Keratinocyte (primary cell): ENCODE measurements at places on chromosomes 5 and 9.

DNA sequence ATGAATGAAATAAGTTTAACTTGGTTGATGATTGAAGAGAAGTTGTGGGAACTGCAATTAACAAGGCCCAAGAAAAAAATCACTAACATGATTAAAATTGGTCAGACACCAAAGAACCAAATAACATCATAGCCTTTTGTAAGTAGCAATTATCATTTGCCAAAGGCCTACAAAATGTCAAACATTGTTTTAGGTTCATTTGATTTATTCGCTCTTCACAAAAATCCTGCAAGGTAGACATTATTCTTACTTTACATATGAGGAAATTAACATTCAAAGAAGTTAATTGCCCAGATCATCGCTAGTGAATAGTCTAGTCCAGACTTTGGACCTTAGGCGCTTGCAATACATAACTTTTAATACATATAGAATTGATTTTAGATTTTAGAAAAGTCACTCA lies 2.6 kb downstream of the POLK start:
- no peak overlapping the region for H3K4me3 ChIP-seq
- no peak overlapping the region for H3K27ac ChIP-seq
- peaks cover 18% of the 10 kb centered on the region for H3K4me1 ChIP-seq
- H3K36me3 ChIP-seq: no peaks in the 10 kb centered on the region
- no peaks in the 10 kb centered on the region for H3K27me3 ChIP-seq

- H3K36me3 ChIP-seq: no peaks in the 10 kb centered on the region
- H3K27ac ChIP-seq: no peak overlapping the region
- H3K27me3 ChIP-seq: no peaks in the 10 kb centered on the region
- no peak for DNase-seq
- H3K4me3 ChIP-seq: no peak overlapping the region
- peaks cover 7% of the 10 kb centered on the region for H3K4me1 ChIP-seq
Observed at GRCh38 chr9:13358128-13358527, 78.6 kb upstream of the MPDZ start.

DNA sequence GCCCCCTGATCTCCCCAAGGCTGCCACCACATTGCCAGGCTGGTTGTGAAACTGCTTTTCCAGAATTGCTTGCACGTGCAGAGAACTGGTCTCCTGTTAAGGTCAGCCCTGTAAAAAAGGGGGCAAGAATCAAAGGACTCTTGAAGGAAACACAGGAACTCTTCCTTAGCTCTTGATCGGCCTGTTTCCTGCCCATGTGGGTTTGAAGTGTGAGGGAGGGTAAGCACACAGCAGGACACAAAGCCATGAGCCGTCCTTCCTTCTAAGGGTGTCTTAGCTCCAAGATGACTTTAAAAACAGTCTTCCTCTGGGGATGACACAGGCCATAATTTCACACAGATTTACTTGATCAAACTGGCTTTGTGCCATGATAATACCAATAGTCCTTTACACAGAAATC lies 36.1 kb downstream of the TEK start:
- H3K27ac ChIP-seq: no peak overlapping the region
- H3K4me1 ChIP-seq: no peaks in the 10 kb centered on the region
- no peaks in the 10 kb centered on the region for H3K27me3 ChIP-seq

DNA sequence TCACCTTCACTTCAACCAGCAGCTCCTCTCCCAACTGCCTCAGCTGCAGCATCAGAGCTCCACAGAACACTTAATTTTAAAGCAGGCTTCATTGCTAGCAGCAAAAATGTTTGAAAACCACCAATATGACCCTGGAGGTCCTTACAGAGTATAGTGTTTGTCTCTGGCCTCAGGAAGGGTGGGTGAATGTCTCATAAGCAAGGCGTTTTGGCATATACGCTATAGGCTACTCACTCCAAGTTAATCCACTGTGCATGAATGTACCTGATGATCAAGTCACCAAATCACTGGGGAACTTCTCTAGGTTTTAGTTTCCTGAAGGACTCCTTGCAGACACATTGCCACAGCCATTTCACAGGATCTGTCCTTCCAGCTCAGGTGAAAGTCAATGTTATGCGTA lies 125.3 kb downstream of the GABBR2 start:
- no peak for DNase-seq
- no peaks in the 10 kb centered on the region for H3K4me1 ChIP-seq
- H3K4me3 ChIP-seq: no peak overlapping the region
- H3K27me3 ChIP-seq: peaks cover 22% of the 10 kb centered on the region
- no peaks in the 10 kb centered on the region for H3K36me3 ChIP-seq

DNA sequence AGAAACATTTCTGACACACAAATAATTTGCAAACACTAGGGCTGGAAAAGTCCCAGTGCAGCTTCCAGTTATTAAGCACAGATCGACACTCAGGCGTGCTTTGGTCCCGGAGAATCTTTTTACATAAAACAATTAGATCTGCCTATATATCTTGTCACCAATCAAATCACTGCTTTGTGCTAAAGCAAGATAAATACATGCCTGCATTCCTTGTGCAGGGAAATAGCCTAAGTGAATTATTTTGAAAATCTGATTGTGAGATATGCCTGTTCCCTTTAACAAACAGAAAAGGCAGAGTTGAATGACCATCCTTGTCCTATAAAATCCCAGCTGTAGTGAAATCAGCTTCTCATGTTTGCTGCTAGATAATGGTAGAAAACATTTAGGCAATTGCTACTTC lies 604.4 kb downstream of the CCDC171 start:
- no peak overlapping the region for H3K4me3 ChIP-seq
- H3K4me1 ChIP-seq: peaks cover 10% of the 10 kb centered on the region
- no peak for DNase-seq
- H3K36me3 ChIP-seq: no peaks in the 10 kb centered on the region
- H3K27ac ChIP-seq: no peak overlapping the region
- H3K27me3 ChIP-seq: no peaks in the 10 kb centered on the region

GRCh38 chr9:80951675-80952074 lies 737.7 kb downstream of the TLE1 start:
- H3K4me3 ChIP-seq: no peak overlapping the region

DNA sequence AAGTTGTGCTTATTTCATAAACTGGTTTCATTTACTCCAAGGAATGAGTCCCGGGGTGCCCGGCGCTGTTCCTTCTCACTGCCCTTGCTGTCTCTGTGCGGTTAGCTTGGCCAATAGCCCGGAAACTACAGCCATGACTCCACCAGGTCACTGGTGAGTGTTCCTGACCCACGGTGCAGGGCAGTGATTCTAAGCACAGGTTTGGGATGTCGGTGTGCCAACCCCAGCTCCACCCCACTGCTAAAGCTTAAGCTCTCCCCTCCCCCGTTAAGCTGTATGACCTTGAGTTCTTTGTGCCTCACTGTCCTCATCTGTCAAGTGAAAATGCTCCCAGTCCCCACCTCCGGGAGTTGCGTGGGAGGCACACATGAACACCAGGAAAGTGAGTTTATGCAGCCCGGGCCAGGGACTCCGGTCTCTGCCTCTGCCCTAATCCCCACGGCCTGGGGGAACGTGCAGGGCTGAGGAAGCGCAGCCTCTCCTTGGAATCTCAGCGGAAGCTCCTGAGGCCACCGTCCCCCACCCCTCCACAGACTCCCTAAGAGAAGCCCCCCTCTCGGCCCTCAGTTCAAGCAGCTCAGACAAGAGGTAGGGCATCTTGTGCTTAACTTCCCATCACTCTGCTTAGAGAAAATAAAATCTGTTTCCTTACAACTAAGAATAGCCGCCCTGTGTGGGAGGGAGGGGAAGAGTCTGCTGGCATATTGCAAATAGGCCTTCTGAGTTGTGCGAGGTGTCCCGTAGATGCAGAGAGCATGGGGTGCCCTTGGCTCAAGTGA lies 92.0 kb upstream of the RAI14 start:
- H3K4me1 ChIP-seq: no peaks in the 10 kb centered on the region
- no peaks in the 10 kb centered on the region for H3K27me3 ChIP-seq
- H3K36me3 ChIP-seq: no peaks in the 10 kb centered on the region
- H3K27ac ChIP-seq: no peak overlapping the region
- H3K4me3 ChIP-seq: no peak overlapping the region

DNA sequence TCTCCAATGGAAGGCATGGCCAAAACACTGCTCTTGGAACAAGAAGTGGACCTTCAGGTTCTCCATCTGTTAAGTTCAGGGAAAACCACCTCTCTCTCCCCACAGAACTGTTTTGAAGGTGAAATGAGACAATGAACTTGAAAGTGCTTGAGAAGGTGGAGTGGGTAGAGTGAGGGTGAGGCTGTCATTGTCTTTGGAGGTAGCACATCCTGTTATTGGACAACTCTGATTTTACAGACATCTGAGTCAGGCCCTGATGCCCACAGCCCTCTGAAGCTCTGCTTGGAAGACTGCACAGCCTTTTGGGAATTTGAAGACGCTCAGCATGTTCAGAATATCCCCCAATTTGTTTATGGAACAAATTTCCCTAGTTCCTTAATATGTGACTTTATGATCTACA lies 27.6 kb upstream of the TEX48 start:
- no peak for DNase-seq
- no peaks in the 10 kb centered on the region for H3K27me3 ChIP-seq
- H3K4me3 ChIP-seq: no peak overlapping the region

DNA sequence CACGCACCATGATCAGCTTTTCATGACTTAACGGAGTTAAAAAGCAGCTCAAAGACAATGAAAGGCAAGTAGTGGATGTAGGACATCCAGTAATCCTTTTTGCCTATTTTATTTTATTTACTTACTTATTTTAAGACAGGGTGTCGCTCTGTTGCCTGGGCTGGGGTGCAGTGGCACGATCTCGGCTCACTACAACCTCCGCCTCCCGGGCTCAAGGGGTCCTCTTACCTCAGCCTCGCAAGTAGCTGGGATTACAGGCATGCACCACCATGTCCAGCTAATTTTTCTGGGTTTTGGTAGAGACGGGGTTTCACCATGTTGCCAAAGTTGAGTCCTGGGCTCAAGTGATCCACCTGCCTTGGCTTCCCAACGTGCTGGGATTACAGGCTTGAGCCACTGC lies 148.9 kb downstream of the DAB2IP start:
- H3K4me1 ChIP-seq: no peaks in the 10 kb centered on the region
- H3K36me3 ChIP-seq: no peaks in the 10 kb centered on the region
- H3K4me3 ChIP-seq: no peak overlapping the region

DNA sequence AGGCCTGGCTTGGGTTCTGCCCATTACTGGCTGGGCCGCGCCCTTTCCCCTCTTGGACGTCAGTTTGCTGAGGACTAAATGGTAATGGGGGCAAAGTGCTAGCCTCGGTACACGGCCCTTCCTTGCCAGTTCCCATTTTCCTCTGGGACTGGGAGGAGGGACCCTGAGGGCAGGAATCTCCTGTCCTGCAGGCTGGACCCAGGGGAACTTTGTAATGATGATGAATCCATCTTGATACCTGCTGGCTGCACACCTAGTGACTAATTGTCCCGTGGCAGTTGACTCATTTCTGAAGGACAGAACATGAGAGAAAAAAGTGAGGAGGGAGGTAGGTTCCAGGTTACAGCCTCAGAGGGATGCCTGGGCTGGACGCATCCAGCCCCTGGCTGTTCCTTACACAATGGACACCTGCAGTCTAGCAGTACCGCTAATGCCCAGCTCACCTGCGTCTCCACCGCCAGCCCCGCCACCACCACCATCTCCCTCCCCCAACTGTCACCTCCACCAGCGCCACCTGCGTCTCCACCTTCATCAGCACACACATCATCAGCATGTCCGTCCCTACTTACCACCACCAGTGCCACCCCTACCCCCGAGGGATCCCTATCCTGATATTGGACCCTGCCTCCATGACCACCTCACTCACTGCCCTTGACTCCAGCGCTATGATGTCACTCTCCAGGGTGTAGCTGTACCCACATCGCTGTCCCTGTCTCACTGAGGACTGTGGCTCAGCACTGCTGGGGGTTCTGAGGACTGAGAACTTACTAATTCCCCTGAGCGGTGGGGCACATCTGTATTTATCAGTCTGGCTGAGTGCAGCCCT lies 4.3 kb downstream of the CDHR2 start:
- H3K4me1 ChIP-seq: peaks cover 19% of the 10 kb centered on the region
- peak; percentile 90 for DNase-seq
- no peak overlapping the region for H3K4me3 ChIP-seq
- no peaks in the 10 kb centered on the region for H3K27me3 ChIP-seq
